Pancreas (tissue), 10 donors: ENCODE measurements at places on chromosomes 5 and 9. TPM values are rescaled to one million over a fixed set of nuclear protein-coding genes. Genes with fewer than 3 reads are reported as not detected.
A peak's percentile ranks its signal among the peaks of the same experiment; 100 is the strongest.

GRCh38 chr5:23257656-23258055 is 249.8 kb upstream of the PRDM9 start:
- no peak for DNase-seq

DNA sequence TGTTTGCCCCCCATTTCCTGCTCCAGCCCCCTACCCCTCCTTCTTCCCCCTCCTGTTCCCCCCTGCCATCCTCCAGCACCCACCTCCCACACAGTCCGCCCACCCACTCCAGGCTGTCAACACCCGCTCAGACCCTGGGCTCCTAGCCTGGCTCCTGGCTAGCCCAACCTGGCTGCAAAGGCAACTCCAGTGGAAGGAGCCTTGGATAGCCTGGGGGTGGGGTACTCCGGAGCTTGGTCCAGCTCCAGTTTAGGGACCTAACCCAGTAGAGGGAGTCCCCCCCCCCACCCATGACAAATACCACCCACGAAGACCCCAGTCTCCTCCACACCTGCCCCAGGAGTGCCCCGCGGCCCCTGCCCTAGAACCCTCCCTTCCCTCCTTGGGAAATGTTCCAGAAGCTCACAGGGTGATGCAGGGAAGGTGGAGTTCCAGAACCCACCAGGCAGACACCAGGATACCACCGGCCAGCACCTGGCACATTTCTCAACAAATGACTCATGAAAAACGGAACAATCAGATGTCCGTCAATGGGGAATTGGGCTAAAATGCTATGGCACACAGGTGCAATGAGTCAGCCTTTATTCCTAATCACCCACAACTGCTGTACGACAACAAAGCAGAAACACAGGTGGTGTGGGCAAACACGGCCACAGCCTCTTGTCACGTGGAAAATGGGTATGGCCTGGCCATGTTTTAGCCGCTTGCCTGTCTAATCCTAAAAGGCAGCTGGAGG is 901 bp upstream of the SLC12A7 start:
- DNase-seq: peak; percentile 75

DNA sequence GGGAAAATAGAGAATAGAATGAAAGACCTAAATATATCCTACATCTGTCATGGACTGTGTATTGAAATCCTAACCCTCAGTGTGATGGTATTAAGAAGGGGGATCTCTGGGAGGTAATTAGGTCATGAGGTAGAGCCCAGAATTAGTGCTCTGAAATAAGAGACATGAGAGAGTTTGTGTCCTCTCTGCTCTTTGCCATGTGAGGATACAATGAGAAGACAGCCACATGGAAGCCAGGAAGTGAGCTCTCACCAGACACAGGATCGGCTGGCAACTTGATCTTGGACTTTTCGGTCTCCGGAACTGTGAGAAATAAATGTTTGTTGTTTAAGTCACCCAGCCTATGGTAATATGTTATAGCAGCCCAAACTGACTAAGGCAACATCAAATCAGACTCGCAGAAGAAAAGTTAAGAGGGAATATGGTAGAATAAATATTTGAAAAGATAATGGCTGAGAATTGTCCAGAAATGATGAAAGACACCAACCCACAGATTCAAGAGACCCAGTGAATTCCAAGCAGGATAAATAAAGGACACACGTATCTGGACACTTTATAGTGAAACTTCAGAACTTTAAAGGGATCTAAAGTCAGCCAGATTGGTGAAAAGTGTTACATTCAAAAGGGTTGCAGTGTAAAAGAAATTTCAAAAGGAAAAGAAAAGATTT is 12.7 kb upstream of the SLC36A1 start:
- no peak for DNase-seq

- no peak for DNase-seq
These were observed 2.3 kb downstream of the TNFSF8 start for GRCh38 chr9:114928136-114928535.

GRCh38 chr9:76810377-76810957 is 46.2 kb downstream of the PCA3 start:
- no peak for DNase-seq

DNA sequence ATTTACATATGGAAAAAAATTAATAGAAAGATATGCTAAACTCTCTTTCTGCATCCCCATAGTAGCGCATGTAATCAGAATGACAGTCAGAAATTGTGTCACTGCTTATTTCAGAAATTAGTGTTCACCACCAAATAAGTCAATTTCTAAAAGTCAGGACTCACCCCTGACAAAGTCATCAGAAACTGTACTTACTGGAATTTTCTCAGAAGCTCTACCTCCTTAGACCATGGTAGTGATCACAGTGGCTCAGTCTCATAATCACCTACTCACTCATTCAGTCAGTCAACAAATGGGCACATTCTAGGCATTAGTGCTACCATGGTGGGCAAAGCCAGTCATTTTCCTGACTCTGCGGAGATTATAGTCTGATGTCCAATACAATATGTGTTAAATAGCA is 22.0 kb downstream of the THBS4 start:
- DNase-seq: no peak

The CTXN3 gene
- not detected for total RNA-seq

- no peak for DNase-seq
These were observed 40.8 kb downstream of the NAIF1 start for GRCh38 chr9:128026255-128026772.

The IL33 gene
- 2.2 TPM for total RNA-seq

GRCh38 chr5:56686337-56687195 is 128.8 kb upstream of the MAP3K1 start:
- no peak for DNase-seq

- DNase-seq: no peak
These were observed 1.8 kb downstream of the UBAP2 start for GRCh38 chr9:34046784-34047379.

The FAM221B gene
- not detected for total RNA-seq

DNA sequence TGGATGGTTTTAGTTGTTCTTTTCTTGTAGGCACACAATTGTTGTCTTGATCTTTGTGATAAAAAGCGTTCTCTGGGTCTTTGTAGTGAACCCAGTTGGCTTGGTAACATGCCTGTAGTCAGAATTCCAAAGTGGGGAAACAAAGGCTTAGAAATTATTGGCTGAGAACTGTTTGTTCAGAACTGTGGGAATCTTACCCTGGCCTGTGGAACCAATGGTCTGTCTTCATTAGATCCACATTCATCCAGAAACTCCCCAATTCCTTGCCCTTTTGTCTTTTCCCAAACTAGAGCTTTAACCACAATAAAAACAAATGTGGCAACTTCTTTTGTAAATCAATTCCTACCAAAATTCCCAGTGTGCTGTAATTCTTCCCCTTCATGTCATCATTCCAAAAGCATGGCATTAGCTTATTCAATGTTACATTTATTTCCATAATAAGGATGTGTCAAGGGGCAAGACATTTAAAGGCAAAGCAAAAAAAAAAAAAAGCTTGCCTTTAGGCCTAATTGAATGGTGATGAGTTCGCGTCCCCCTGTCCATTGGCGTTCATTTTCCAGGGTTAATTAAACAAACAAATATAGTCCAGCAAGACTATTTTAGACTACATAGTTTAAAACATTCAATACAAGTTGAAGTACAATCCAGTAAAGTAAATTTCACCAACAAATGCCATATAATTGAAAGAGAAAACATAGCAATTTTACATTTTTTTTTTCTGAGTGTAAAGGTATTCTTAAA is 249.8 kb upstream of the ZNF608 start:
- DNase-seq: no peak

The SHOC1 gene
- 0.09 TPM for total RNA-seq

GRCh38 chr9:129185991-129186390 is 7.9 kb upstream of the IER5L start:
- no peak for DNase-seq

The GPRIN1 gene
- 0.41 TPM for total RNA-seq

The CCNJL gene
- total RNA-seq: 0.58 TPM

DNA sequence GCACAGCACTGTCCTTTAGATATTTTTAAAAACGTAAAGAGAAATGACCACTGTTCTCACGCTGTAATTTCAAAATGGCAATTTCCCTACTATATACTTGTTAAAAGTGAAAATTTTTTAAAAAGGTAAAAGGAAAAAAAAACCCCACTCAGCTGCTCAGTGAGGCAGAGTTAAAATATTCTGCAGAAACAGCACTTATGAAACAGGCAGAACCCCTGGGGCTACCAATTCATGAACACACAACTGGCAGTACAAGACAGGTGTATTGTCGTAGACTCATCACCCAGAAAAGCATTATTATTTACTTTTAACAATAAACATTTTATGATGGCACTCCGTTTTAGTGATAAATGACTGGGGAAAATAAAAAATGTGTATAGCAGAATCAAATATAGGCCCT is 1.5 kb upstream of the RASGRF2 start:
- DNase-seq: no peak

The CDH18 gene
- total RNA-seq: 0.20 TPM

GRCh38 chr9:137006116-137007003 is 10.0 kb upstream of the CLIC3 start:
- no peak for DNase-seq

DNA sequence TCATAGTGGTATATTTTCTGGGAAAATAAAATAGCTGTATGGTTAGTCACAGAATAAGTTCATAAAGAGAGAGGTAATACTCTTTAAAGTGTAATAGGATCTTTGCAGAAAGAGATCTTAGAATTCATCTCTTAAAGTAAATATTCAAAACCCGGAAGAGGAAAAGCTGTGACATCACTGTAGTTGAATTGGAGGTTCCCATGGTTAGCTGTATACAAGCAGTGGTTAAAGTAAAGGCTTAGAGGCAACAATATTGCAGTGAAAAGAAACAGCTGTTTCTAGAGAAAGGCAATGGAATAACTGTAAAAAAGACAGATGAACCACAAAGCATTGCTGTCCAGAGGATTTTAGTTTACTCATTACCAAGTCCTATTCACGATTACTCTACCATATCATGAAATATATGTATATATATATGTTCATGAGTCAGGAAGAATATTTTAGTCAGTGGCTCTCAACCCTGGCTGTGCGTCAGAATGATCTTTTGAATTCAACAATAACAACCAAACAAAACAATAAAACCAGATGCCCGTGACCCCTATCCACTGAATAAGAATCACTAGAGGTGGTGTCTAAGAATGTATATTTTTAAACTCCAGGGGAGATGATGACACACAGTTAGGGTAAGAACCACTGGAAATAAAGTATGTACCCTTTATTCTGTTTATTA is 4.7 kb downstream of the ERCC6L2 start:
- no peak for DNase-seq

DNA sequence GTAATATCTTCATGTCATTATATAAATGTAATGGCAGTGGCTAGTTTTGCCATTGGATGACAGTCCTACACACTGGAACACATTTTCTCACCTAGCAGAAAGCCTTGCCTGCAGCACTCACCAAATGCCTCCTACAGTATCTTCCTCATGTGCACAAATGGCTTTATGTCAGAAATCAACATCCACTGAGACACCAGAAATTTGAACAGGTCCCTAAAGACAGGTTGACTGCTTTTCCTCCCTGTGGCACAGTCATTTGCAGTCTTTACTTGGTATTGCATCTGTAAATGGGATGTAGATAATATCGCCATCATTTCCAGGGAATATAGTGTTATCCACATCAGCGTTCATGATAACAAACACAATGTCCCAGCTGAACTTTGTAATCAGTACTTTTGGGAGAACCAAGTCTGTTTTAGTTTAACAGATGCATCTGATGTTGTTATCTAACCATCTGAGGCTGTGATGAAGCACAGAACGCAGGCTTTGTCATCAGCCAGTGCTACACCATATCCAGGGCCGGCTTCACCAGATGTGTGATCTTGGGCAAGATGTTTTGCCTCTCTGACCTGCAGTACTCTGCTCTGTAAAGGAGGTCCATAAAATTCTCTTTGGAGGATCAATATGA is 83.9 kb upstream of the TAS2R1 start:
- no peak for DNase-seq

- DNase-seq: no peak
These were observed 448.2 kb downstream of the GADD45G start for GRCh38 chr9:90053027-90053426.

DNA sequence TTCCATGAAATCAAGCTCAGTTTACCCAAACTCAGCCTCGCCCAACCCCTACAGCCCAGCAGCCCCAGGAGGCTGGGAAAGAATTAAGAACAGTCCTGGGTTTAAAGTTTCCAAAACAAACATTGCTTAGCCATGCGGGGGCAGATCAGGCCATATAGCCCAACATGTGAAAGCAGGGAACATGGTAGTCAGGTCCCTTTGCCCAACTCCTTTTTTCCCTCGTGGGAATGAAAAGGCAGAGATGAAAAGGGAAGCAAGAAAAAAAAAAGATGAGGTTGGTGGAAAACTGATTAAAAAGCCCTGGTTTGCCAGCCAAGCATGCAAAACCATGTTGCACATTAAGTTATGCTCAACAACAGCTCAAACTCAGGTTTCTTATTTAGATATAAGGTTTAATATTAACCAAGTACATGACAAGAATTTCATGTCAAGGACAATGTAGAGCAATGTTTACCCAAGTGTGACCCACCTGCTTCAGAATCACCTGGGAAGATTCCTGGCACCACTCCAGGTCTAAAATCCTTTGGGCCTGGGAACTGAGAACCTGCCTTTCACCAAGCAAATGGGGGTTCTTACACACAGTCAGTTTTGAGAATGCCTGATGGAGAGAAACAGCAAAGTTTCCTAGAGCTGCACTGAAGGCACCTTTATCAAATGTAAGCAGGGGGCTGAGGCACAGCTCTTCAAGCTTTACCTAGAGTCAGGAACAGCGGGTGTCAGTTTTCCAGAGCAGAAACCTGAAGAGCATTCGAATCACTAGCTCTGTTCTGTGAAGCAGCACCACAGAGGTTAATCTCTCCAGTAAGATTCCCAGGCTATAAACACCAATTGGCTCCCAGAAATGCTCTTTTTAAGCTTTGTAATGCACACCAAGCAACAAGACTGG is 1.7 kb downstream of the FREM1 start:
- peak; percentile 31 for DNase-seq

DNA sequence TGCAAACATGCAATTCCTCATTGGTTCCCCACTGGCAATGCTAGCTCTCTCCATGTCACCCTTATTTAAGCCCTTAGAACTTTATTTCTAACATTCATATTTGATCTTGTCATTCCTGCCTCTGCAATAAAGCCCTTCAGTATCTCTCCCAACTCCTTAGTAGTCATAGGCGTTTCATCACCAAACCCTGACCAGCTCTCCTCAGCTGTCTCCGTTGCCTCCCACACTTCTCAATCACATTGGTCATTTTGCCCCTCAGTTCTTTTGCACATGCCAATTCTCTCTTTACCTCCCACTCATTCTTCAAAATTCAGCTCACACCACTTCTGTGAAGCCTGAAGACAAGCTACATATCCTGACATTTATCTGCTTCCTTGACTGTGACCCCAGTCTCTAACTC is 2.8 kb upstream of the RUSC2 start:
- no peak for DNase-seq

- no peak for DNase-seq
These were observed 11.5 kb upstream of the MYOT start for GRCh38 chr5:137856201-137856600.

GRCh38 chr9:125439434-125440272 is 178.0 kb downstream of the GAPVD1 start:
- DNase-seq: no peak

The BARX1 gene
- 0.35 TPM for total RNA-seq

- no peak for DNase-seq
These were observed 45.7 kb downstream of the MARCHF3 start for GRCh38 chr5:126984632-126985031.

The HEMGN gene
- not detected for total RNA-seq
